ENCODE measurements at places on chromosomes 2 and 18.
A peak's percentile ranks its signal among the peaks of the same experiment; 100 is the strongest.

DNA sequence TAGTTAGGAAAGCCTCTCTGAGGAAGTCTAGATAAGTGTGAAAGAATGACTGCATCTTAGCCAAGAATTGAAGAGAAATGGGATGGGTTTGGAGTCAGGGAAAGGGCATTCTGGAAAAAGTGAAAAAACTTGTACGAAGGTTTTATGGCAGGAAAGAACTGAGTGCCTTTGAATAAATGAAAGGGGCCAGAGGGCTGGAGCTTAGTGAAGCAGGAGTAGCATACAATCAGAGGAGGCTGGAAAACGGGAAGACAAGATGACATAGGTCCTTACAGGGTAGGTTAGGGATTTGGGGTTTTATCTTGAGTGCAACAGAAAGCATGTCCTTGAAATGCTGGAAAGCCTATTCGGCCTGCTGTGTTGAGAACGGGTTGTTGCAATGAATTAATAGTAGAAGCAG is 152.6 kb upstream of the RND3 start:
- DNase-seq = no peak

GRCh38 chr2:109510136-109511028 is 103.4 kb downstream of the SEPTIN10 start:
- peak; percentile 80 for DNase-seq

- no peak for DNase-seq
Observed at GRCh38 chr2:215919624-215920243, 93.6 kb downstream of the MREG start.

- no peak for DNase-seq
Observed at GRCh38 chr2:151840216-151841046, 12.2 kb upstream of the ARL5A start.

DNA sequence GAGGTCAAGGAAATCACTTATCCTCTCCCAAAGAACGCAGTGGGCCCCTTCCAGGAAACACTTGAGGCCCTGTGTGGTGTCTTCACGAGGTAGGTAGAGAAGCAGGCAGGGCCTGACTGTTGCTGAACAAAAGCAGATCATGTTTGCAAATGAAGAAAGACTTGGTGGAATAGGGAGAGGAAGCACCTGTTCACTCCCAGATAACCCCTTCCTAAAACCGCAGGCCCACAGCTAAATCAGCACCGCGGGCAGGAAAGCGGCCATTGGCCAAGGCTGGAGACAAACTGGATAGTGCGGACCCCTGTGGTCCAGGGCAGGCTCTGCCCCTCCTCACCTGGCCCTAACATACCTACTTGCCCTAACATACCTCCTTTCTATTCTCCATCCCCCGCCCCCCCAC is 64.9 kb upstream of the KLHL29 start:
- no peak for DNase-seq

All from stimulated activated CD4-positive, alpha-beta T cell treated with anti-CD3 and anti-CD28 coated beads, Interleukin-4, amount 100 ng/mL, for 24 hours (primary cell).